Peyer's patch (tissue), 4 donors: ENCODE measurements at places on chromosomes 4 and X. TPM values are rescaled to one million over a fixed set of nuclear protein-coding genes. Genes with fewer than 3 reads are reported as not detected.

F8A3 gene
- total RNA-seq = 9.9 TPM

DNA sequence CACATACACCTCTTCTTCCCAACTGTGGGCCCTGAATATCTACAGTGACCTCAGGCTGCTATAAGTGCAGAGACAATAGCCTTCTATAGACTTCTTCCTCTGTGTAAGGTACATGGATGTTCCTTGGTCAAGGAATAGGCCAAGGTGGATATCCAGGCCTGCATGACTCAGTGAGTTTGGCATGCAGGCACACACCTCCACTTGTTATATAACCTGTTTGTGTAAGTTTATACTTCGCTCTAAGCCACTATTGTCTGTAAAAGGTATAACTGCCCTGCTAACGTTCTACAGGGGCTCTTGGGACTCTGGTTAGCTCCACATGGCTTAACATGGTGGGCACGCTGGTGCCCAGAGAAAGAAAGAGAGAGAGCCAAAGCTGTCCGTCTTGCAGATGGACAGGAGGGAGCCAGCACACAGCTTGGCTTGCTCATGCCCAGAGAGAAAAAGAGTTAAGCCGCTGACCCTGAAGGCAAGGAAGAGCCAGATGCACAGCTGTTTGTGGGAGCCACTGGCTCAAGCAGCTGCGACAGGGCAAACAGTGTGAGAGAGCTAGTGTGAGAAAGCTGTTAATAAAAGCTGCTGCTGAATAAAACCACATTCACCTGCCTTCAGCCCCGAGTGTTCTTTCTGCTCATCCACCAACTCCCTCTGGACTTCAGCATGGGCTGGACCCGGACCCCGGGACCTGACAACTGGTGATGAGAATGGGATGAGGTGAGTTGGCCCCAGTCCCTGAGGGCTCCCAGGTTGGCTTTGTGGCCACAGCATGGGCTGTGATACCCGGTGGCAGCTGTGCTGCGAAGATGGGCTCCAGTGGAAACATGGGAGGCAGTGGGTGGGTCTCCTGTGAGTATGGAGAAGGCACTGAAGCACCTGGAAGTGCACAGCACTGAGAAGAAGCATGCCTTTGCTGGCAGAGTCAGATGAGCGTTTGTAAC, 44.5 kb upstream of the ZBTB33 start:
- no peak for DNase-seq

GRCh38 chr4:152591876-152592275, 56.0 kb upstream of the FBXW7 start:
- DNase-seq = no peak

GRCh38 chr4:146343199-146343598, 128.9 kb downstream of the REELD1 start:
- DNase-seq = no peak

GRCh38 chr4:73922766-73923630, 53.8 kb downstream of the CXCL1 start:
- no peak for DNase-seq
